ENCODE measurements at places on chromosomes 7 and 10.

DNA sequence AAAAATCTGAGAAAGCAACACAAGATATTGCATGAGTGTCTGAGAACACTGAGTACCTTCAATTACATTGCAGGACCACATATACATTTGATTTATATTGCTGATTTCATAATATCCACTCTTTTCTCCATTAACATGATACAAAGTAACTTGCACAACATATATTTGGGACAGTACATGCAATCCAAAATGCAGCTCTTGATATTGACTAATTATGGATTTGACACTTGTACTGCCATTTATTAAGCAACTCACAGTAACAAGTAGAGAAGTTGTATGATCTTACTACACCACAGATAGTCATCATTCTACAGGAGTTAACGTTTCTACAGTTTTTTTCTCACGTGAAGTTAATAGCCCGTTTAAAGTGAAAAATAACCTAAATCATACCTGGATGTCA is 46.7 kb downstream of the USP6NL start:
- no peak overlapping the region for H3K4me3 ChIP-seq
- no peak for DNase-seq
- H3K36me3 ChIP-seq, result no peaks in the 10 kb centered on the region
- peaks cover 14% of the 10 kb centered on the region for H3K4me1 ChIP-seq
- H3K27me3 ChIP-seq, result no peaks in the 10 kb centered on the region

GRCh38 chr10:22246680-22247391 is 29.0 kb upstream of the EBLN1 start:
- DNase-seq, result no peak
- H3K4me3 ChIP-seq, result no peak overlapping the region
- no peak overlapping the region for H3K27ac ChIP-seq
- H3K36me3 ChIP-seq, result peaks cover 6% of the 10 kb centered on the region
- H3K4me1 ChIP-seq, result no peaks in the 10 kb centered on the region
- no peaks in the 10 kb centered on the region for H3K27me3 ChIP-seq

DNA sequence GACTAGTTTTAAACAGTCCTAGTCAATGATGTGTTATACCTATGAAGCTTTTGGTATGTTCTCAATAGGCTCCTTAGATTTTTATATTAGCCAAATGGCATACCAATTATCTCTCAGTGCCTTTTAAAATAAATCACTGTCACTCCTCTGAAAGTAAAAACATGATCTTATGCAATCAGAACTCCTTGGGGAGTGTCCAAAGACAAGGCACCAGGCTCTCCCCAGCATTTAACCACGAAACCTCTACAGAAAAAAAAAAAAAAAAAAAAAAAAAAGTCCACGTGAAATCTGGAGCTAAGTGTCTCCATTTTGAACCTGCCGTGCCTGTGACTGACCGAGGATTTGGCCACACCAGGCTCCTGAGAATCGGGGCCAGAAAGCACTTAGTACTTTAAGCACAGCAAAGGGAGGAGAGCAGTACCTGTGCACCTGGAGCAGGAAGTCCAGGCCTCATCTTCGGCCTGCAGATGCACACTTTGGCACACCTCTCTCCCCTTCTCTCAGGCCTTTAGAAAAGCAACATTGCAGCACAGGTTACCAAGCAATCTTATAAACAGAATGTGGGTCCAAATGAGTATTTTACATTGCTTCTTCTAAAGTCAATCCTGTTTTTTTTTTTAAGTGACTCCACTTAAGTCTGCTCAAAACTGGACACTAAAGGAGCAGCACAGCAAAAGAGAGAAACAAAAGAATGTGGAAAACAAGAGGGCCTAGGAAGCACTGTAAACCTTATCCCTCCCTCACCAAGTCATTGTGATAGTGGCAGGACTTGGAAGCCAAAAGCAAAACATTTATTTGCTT is 1.5 kb downstream of the FAM13C start:
- H3K27me3 ChIP-seq, result no peaks in the 10 kb centered on the region
- H3K27ac ChIP-seq, result peak overlapping the region; percentile 77
- DNase-seq, result no peak
- no peaks in the 10 kb centered on the region for H3K36me3 ChIP-seq
- no peaks in the 10 kb centered on the region for H3K4me1 ChIP-seq

DNA sequence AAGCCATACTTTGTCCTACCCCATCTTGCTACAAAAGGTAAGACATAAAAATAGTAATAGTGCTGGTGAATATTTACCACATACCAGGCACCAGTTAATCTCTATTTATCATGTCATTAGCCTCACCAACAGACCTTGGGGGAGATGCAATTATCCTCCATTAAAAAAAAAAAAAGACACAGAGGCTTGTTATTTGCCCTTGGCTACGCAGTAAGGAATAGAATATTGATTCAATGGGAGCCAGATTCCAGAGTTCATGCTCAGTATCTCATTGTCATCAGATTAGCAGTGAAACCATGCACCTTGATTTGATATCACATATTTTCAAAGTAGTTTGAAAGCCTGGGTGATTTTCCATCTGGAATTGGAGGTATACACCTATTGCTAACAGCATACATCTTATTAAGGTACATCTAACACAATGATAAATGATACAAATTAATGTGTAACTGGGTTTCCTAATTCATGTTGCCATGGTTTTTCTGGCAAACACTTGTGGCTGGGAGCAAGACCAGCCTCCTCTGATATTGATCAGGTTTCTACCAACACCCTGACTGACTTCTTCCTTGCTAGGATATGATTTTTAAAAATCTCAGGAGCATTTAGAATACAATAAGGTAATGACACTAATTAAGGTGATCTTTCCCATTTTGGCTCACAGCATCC is 67.1 kb upstream of the PRR15 start:
- peaks cover 3% of the 10 kb centered on the region for H3K36me3 ChIP-seq
- no peaks in the 10 kb centered on the region for H3K4me1 ChIP-seq
- H3K27ac ChIP-seq, result no peak overlapping the region
- H3K27me3 ChIP-seq, result no peaks in the 10 kb centered on the region
- H3K4me3 ChIP-seq, result no peak overlapping the region
- no peak for DNase-seq

DNA sequence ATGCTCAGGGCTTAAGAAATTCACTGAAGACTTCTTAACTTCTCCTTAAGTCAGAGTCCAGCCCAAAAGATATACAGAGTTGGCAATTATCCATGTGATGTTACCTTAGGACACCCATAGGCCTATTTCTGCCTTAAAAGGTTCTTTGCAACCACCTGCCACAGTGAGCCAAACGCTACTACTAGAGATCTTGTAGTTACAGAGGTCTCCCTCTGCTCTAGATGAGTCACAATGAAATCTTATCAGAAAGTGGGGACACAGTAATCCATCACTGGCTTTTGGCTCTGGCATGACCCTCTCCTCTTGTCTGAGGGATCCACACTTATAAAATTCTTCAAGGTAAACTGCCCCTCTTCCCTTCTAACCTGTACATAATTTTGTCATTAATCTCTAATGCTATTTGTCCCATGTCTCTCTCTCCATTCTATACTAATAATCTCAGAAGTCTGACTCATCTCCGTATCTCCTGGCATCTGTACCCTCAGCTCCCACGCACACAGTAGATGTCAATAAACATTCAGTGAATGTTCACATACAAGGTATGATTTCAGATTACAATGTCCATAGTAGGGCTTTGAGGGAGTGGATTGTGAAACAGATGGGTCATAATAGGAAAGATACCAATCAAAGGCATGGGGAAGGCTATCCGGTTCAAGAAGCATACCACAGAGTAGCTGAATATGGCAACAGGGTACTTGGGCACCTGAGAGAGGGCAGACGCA is 112.1 kb downstream of the SGMS1 start:
- no peak for DNase-seq
- H3K27ac ChIP-seq, result no peak overlapping the region
- H3K4me3 ChIP-seq, result no peak overlapping the region
- peaks cover 3% of the 10 kb centered on the region for H3K4me1 ChIP-seq

DNA sequence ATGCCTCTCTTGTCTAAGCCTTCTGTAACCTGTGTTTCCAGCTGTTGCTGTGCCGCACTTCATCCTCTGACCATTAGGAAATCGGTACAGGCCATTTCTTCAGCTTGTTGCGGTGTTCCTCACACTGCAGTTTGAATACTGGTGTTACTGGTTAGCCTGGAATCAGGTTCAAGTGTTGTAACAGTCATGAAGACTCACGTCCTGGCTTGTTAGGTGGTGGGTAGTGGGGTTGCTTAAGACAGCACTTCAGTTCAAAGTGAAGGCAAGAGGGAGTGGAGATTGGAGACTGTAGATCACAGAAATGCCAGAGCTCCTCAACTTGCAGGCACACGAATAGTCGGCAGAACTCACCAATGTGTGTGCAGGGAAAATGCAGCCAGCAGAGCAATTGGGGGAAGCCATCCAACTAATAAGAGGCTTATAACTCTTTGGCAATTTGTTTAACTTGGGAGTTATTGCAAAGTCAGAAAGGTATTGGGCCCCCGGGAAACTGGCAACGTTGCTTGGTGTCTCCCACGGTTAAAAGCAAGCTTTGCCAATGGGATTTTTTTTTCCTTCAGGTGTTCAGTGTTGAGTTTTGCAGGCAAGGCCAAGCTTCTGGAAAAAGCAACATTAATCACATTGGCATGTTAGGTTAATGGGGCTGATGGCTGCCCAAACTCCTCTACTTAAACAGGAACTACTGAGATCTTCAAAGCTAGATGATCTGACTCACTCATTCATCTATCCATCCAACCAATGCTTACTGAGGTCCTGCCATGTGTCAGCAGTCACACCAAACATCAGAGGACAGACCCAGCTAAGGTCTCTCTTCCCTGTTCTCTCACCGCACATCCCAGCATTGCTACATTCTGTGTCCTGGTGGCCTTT is 380.9 kb downstream of the GATA3 start:
- H3K4me1 ChIP-seq, result no peaks in the 10 kb centered on the region
- no peak overlapping the region for H3K27ac ChIP-seq
- DNase-seq, result no peak
- H3K4me3 ChIP-seq, result no peak overlapping the region

- H3K27me3 ChIP-seq, result no peaks in the 10 kb centered on the region
- H3K4me1 ChIP-seq, result peaks cover 6% of the 10 kb centered on the region
- no peak for DNase-seq
- H3K4me3 ChIP-seq, result no peak overlapping the region
- no peaks in the 10 kb centered on the region for H3K36me3 ChIP-seq
Observed at GRCh38 chr7:50262916-50263690, 41.4 kb upstream of the IKZF1 start.

DNA sequence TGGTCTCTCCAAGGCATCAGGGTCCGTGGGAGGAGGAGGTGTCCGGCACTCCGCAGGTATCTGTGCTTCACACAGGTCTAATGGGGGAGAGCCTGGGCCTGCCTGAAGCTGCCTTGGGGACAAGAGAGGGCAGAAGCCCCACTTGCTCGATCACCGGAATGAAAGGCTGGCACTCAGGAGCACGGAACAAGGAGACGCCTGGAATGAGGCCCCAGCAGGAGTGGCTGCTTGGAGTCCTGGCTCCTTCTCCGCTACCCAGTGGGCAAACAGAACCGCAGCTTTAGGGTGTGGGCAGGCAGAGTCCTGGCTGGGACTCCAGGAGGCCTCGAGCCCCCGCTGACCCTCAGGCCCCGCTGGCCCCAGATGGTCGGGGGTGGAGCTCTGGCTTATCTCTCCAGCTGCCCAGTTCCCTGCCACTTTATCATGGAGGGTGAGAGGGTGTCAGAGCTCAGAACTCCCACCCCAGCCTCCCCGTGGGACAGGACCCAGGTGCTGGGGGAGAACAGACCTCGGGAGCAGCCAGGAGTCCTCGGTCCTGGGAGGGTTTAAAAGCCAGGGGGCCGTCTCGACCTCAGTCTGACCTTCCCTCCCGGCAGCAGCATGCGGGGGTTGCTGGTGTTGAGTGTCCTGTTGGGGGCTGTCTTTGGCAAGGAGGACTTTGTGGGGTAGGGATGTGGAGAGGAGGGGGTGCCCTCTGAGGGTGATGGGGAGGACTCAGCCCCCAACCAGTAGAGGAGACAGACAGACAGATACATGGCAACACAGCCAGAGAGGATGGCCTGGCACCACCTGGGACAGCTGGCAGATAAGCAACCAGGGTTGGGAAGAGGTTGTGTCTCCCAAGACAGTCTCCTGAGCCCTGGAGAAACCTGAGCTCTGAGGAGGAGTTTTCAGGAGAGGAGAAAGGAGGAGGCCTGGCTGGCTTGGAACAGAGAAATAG is at the start of gene CPA1:
Gene CPA1, plus strand, starts transcription at position 574 of the 940 bp plus-strand sequence. Its CDS starts 27 bp downstream, at position 601.
- H3K4me3 ChIP-seq, result no peak within 1 kb of the TSS
- no peak for DNase-seq
- no peaks in the 10 kb centered on the region for H3K36me3 ChIP-seq
- peaks cover 6% of the 10 kb centered on the region for H3K4me1 ChIP-seq
- no peak within 1 kb of the TSS for H3K27ac ChIP-seq
- no peaks in the 10 kb centered on the region for H3K27me3 ChIP-seq

Measured in upper lobe of right lung (tissue), 1 donor.